Dermis blood vessel endothelial cell (primary cell): ENCODE measurements at places on chromosomes 7 and 10. TPM values are rescaled to one million over a fixed set of nuclear protein-coding genes. Genes with fewer than 3 reads are reported as not detected.

The TCAF2 gene
- total RNA-seq = 4.3 and 14.0 TPM in 2 replicates

The MRLN gene
- not detected in 2 replicates for total RNA-seq

The LIPF gene
- not detected in 2 replicates for total RNA-seq

The EGFR gene
- total RNA-seq = 0.56 and 0.85 TPM in 2 replicates

The OR2A14 gene
- total RNA-seq = not detected in 2 replicates

The TMEM176B gene
- total RNA-seq = not detected in 2 replicates

The TAS2R3 gene
- total RNA-seq = 0.74 and 2.0 TPM in 2 replicates

The DNAJC12 gene
- total RNA-seq = 3.9 and 4.1 TPM in 2 replicates

The MALRD1 gene
- 0.09 TPM in 1 of 2 replicates, not detected in the other for total RNA-seq

- DNase-seq = no peak
These were observed 17.6 kb downstream of the ZDHHC6 start for GRCh38 chr10:112429147-112429546.

DNA sequence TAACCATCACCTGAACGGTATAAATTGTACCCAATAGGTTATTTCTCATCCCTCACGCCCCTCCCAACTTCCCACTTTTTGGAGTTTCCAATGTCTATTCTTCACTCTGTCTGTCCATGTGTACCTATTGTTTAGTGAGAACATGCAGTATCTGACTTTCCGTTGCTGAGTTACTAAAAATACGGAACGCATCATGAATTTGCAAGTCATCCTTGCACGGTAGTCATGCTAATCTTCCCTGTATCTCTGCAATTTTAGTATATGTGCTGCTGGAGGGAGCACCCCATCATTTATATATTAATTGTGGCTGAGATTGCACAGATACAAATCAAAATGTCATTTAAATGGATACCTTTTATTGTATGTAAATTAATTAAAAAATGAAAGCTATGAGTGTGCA, 75.7 kb upstream of the SFMBT2 start:
- DNase-seq = no peak

- no peak for DNase-seq
These were observed 282.6 kb downstream of the CAMK1D start for GRCh38 chr10:12631787-12632562.

GRCh38 chr10:126468876-126469643, 80.8 kb upstream of the ADAM12 start:
- DNase-seq = no peak

DNA sequence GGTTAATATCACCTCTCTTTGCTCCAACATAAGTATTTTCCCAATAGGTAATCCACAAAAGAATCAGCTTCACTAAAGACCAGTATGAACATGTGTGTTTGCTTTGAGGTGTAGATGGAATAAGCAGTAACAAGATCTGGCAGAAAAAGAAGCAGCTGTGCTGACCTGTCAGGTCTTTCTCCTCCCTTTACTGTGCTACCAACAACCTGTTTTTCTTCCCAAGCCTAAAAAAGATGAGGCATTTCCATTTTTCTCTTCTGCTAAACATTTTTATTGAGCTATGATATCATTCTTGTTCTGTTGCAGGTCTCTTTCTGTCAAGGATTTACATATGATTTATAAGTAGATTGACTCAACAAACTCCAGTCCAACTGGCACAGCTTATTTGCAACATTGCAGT, 315.2 kb upstream of the GLI3 start:
- DNase-seq = no peak

- no peak for DNase-seq
These were observed 48.4 kb downstream of the UNCX start for GRCh38 chr7:1281068-1281467.

DNA sequence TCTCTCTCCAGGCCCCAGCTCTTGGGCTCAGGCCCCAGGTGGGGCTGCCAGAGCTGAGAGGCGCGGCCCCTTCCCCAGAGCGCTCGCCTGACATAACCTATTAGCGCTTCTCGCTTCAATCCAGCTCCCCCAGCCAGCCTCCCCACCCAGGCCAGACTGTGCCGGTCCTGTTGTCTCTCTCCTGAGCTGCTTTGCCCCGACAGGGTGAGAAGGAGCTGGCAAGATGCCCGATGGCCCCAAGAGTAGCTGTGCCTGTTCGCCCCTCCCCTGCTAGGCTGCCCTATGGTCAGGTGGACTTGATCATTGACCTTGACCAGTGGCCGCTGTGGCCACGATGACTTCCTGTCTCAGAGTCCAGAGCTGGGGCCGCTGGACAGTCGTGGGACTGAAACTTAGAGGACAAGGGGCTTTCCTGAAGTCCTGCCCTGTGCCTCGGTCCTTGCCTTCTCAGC, 9.1 kb downstream of the TMEM270 start:
- no peak for DNase-seq

DNA sequence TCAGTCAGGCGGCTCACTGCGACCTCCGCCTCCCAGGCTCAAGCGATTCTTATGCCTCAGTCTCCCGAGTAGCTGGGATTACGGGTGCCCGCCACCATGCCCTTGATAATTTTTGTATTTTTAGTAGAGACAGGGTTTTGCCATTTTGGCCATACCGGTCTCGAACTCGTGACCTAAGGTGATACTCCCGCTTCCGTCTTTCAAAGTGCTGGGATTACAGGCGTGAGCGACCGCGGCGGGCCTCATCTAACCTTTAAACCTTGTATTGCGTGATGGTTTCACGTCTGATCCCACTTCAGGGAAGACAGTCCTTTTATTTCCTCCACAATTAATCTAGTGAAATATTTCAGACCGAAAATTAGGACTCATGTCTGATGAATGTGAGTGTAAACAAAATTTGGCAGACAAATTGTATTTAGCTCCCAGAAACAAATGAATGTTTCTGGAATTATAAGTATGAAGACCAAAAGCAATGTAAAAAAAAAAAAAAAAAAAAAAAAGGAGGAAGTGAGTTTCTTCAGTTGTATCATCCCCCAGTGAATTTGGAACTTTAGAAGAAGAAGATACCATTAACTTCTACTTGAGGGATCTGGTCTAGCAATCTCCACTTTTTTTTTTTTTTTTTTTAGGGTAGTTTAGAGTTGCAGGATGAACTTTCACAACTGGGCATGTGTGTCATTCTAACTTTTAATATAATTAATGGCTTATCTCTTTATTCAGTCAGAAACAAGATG, 1.6 kb downstream of the NUP42 start:
- DNase-seq = no peak

DNA sequence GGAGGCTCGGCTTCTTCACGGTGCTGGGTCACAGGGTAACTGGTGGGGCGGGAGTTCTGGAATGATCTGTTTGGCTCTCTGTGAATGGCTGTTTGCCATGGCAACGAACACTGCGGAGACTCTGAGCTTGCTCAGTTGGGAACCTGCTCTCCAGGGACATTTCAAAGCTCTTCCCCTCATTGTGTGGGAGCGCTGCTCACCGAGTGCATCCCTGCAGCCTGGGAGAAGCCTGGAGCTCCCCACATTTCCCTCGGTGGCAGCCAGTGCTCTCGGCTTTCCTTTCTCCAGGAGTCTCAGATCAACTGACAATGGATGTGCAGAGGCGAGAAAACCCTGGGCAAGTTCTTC, 57.6 kb upstream of the CACUL1 start:
- DNase-seq = no peak

DNA sequence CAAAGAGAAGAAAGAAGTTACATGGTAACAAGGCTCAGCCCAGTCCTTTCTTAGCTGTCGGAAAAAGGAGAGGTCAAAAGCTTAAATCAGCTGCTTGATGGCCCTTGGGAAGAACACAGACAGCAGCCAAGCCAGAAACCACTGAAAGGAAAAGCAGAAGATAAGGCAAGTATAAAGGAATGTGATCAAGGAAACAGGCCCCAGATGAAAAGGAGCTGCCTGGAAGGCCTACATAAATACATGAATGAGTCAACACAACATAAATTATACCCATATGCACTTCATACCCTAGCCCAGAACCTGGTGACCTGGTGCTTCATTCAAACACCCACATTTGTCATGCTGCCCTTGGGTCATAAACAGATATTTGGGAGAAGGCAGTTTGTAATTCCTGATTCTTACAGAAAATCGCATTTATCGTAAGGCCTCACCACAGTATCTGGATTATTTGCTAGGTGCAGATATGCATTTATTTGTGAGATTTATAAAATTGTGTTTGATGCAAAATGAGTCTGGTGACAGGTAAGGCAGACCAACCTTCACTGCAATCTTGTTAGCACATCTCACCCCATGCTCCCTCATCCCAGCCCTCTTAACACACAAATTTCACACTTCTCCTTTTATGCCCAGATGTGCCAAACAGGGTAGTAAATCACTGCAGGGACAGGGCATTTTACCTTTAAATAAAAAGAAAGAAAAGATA, 94.9 kb upstream of the KCNIP2 start:
- DNase-seq = peak; percentile 86

DNA sequence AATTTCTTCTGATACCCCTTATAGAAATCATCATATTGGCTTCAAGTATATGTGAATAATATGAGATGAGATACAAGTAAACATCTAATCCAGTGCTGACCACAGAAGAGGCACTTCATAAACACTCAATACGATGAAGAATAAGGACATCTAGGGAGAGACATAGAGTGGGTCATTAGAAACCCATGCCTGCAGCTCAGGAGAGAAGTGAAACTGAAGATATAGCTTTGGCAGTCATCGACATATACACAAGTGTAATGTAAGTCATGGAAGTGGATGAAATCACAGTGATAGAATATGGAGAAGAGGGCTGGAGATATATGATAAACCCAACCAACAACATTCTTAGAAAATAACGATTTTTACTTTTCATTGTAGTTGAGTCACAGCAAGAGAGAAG, 665.0 kb downstream of the PARD3 start:
- no peak for DNase-seq

DNA sequence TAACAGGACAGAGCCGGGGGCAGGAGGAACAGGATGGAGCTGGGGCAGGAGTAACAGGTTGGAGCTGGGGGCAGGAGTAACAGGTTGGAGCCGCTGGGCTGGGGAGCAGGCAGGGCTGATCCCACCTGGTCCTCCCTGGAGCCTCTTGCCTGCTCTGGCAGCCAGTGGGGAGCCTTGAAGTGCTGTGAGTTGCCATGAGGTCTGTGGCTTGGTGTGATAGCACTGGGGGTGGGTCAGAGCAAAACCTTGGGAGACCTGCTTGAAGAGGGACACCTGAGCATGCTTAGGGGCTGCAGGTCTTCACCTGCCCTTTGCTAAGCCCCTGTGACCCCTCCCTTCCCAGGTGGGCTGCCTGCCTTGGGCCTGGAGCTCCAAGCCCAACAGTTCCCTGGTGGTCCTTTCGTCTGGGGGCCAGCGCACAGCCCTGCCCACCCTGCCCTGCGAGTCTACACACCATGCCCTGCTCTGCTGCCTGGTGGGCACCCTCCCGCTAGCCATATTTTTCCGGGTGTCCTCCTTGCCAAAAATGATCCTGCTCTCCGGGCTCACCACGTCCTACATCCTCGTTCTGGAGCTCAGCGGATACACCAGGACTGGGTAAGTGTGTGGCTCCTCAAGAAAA, 111.6 kb downstream of the ADCY1 start:
- no peak for DNase-seq

DNA sequence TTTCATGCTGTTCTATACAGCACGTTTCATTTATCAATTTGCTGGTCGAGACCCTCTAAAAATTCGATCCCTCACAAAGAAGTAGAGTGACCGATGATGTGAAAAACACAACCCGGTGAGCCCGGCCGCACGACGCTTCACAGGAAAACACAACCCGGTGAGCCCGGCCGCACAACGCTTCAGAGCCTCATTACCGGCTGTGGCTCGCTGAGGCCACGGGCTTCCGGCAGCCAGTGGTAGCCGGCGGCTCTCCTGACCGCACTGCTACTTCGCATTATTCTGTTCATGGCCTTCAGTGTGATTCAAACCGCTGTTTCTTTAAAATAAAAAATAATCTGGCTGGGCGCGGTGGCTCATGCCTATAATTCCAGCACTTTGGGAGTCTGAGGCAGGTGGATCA, 42.3 kb upstream of the RBM33 start:
- DNase-seq = no peak

DNA sequence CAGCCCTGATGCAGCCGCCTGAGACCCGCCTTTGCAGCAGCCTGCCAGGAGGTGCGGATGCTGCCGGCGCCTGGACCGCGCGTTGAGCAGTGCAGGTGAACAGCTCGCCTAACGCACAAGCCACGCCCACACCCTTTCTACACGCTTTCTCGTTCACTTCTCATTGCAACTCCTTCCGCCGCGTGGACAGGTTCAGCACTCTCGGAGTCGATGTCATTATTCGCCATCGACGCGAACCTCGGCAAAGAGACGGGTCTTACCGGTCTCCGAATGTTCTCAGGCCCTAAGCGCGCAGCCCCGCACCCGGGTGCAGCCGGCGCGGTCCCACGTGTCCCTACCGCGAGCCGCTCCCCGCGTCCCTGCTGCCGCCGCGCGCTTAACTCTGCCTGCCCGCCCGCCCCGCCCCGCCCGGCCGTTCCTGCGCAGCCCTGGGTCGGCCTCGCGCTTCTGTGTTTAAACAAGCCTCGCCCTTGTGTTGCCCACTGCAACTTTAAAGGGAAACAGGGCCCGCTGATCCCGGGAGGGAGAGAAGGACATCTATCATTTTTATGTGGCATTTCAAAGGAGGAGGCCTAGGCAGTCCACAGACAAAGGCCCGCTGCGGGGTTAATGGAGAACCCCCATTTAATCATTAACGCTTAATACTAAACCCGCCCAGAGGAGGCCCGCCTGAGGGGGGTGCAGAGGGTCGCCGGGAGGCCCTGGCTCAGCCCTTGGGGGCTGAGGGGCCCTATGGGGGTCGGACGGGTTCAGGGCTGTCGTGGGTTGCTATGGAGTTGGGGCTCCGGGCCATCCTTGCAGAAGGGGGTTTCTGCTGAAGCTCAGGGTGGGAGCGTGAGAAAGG, 128.5 kb downstream of the WDR11 start:
- DNase-seq = peak; percentile 1

- no peak for DNase-seq
These were observed 88.9 kb downstream of the PRR15 start for GRCh38 chr7:29652556-29652955.

- no peak for DNase-seq
These were observed 60.5 kb downstream of the PWWP2B start for GRCh38 chr10:132457328-132458070.

- no peak for DNase-seq
These were observed 3.7 kb downstream of the LRRC4 start for GRCh38 chr7:128027485-128027980.
